ENCODE measurements at places on chromosomes 16 and 17.

DNA sequence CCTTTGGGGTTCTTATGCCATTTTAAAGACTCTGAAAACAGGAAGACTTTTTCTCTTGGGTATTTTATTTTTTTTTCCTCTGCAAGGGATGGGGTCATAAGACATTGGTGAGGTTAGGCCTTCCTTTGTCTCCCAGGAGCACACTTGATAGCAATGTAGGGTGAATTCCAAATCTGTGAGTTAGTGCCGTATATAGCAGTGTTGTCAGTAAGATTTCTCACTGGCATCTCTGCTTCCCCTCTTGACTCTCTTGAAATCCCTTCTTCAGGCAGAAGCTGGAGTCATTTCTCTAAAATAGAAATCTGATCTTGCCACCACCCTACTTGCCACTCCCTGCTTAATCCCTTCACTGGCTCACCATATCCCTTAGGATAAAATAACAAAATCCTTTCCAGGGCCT, 529.7 kb downstream of the WWOX start:
- no peak for DNase-seq

GRCh38 chr17:17871913-17872312, 35.1 kb upstream of the SREBF1 start:
- no peak for DNase-seq

DNA sequence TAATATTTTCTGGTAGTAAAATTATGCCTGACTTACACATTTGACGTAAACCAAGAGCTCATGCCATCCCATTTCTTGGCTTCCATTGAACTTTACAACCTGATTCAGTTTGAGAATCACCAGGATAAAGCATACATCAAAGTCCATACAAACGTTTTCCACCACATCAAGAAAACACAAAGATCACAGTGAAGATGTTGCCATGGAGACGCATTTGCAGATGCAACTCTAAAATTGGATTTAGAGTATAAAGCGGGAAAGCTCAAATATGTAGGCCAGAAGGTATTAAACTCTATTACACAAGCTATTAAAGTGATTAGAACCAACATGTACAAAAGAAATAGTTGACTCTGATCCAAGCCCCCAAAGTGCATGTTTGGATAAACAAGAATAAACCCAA, 10.4 kb downstream of the C16orf46 start:
- no peak for DNase-seq

DNA sequence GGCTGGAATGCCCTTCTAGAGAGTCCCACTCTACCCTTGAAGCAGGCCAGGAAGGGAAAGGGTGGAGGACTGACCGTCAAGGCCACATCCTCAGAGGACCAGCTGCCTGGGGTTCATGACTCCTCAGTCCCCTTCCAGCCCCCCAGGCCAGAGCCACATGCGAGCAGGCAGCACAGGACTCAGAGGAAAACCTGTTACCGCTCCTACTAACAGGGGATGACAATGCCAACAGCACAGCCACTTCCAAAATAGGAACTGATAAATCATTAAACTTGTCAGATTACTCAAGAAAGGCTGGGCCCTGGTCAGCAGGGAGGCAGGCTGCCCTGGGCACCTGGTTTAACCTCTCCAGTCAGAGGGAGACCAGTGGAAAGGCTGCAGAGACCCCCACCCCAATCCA, 206.2 kb upstream of the SDK2 start:
- no peak for DNase-seq

DNA sequence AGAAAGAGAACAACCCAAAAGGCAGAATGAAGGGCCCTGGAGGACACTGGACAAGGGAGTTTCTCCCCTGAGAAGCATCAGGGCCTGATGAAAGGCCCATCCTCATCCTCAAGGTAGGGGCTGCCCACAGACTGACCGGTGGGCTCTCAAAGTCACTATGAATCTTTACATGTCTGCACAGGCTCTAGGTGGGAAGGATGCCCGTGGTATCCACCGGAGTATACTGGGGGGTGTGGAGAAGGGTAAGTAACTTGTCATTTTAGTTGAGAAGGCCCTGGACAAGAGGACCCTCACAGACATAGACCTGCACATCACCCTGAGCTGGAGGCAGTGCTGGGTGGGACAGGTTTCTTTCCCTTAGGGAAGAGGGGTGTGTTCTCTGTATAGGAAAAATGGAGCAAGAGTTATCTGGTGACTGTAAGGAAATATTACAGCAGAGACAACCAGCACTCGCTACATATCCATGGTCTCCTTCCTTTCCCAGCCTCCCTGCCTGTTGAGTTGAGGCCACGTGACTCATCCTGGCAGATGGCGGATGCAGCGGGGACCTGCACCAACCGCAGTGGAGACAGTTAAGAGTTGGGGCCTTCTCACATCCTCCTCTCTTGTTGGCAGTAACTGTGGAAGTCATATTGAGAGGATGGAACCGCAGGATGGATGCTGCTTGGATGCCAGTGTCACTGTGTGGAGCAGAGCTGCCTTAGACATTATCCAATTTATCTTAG, 45.6 kb upstream of the KCNJ12 start:
- DNase-seq = no peak
